ENCODE measurements at places on chromosomes 16 and 17.
A peak's percentile ranks its signal among the peaks of the same experiment; 100 is the strongest.

DNA sequence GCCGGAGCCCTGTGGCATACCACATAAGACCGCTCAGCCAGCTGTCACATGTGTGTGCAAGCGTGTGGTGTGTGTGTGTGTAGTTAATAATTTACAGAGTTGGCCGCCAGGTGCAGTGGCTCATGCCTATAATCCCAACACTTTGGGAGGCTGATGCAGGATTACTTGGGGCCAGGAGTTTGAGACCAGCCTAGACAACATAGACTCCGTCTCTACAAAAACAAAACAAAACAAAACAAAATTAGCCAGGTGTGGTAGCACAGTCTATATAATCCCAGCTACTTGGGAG lies 20.4 kb downstream of the SOCS1 start:
- no peak for DNase-seq

GRCh38 chr16:2036200-2036966 lies 9.7 kb downstream of the NHERF2 start:
- no peak for DNase-seq

DNA sequence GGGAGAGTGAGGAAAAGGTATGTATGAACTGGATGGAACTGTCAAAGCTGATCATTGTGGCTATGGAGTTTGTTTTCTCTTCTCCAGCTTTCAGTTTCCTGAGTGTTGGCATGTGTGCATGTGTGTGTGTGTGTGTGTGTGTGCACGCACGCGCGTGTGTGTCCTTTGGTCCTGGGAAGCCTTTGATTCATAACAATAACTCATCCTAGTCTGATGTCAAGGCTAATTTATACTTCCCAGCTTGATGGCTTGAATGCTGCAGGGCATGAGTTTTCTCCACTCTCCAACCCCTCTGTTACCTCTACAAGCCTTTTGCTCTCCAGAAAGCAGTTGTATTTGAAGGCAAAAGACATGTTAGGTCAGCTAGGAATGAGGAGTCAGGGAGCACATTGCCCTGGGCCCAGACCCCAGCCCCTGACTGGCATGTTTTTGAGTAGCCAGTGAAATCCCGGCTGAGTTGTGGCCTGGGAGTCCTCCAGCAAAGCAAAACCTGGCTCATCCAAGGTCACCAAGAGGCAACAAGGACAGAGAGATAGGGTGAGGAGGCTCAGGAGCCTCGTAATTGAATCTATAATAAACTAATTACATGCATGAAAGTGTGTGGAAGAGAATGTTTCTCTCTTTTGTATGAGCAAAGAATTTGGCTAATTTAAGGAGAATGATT lies 8.9 kb upstream of the CDC42EP4 start:
- DNase-seq, result no peak

GRCh38 chr17:37220607-37220953 lies 155.2 kb upstream of the C17orf78 start:
- peak; percentile 77 for DNase-seq

GRCh38 chr16:13992322-13992721 lies 72.4 kb downstream of the ERCC4 start:
- no peak for DNase-seq

DNA sequence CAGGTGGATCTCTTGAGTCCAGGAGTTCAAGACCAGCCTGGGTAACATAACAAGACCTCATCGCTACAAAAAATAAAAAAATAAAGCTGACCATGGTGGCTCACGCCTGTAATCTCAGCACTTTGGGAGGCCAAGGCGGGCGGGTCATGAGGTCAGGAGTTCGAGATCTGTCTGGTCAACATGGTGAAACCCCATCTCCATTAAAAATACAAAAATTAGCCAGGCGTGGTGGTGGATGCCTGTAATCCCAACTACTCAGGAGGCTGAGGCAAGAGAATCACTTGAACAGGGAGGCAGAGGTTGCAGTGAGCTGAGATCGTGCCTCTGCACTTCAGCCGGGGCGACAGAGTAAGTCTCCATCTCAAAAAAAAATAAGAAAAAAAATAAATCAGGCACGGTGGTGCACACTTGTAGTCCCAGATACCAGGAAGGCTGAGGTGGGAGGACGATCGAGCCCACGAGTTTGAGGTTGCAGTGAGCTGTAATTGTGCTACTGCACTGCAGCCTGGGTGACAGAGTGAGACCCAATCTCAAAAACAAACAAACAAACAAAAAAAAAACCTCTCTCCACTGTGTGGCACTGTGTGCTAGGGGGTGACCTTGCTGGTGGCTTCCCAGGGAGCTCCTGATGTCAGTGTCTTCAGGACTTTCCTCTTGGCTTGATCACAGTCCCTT lies 19.8 kb upstream of the MAPK3 start:
- no peak for DNase-seq

DNA sequence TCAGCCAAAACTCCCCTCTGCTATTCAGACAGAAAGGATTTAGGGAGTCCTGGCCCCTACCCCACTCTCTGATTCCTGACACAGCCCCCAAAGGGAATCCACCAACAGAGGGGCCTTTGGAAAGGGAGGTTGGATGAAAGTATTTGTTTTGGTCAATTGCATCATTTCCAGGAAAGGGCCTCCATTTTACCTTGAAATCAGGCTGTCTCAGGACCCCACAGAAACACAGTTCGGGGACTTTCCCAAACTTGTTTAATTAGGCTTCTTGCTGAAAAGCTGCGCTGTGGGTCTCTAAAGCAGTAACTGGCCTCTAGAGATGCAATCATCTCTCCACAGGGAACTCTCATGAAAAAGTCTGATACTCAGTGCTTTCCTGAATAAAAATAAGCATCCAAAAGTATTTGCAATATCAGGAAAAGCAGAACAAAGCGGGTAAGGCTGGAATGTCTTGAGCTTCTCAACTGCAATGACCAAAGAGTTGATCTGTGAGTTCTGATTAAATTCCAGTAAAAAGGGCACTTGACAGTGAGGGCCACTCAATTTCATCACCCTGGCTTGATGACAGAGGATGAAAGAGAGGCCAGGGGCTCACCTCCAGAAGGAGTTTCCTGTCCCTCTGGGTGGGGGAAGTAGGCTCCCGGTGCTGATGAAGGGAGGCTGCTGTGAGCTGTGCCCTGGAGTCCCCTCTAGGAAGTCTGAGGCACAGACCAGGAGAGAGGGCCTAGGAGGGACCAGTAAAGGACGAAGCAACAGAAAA lies 36.3 kb downstream of the LYRM9 start:
- DNase-seq, result no peak

DNA sequence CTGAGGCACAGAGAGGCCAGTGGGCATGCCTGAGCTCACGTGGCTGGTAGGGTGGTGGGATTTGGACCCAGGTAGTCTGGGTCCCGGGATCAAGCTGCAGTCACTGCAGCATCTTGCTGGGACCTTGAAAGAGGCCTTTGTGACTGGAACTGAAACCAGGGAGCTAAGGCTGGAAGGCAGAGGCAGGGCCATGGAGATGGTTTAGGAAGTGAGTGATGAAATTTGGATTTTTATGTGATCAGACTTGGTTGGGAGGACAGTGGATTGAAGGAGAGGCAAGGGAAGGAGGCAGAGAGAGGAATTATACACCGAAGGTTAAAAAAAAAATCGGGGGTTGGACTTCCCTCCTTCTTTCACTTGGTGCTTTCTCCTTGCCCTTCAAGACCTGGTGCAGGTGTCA lies 255.4 kb upstream of the CACNG5 start:
- no peak for DNase-seq

- no peak for DNase-seq
These were observed 10.0 kb upstream of the CFDP1 start for GRCh38 chr16:75443298-75443697.

- DNase-seq, result peak; percentile 48
These were observed 24.0 kb upstream of the CACNG1 start for GRCh38 chr17:67020293-67020766.

DNA sequence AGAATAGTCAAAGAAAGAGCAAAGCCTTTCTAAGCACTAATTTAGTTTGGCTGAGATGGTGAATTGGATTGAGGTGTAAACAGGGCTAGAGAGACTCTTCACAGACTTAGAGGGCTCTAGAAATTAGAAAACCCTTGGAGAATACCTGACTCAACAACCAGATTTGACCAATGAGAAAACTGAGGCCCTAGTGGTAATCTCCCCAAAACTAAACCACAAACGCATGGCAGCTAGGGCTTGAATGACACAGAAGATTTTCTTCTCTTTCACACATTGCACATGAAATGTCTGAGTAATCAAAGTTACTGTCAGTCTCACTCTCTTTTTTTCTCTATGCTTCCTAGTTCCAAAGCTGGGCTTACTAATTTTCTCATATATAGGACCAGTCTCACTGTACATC lies 314.5 kb upstream of the KCNJ16 start:
- no peak for DNase-seq

GRCh38 chr17:21296097-21297025 lies 11.8 kb downstream of the MAP2K3 start:
- DNase-seq, result no peak

- no peak for DNase-seq
These were observed 261.8 kb upstream of the PSMD7 start for GRCh38 chr16:74034862-74035261.

- DNase-seq, result no peak
These were observed 3.0 kb downstream of the ICAM2 start for GRCh38 chr17:64017381-64017980.

GRCh38 chr16:17346621-17347569 lies 123.9 kb downstream of the XYLT1 start:
- DNase-seq, result no peak

- DNase-seq, result peak; percentile 42
These were observed 926 bp downstream of the MYH10 start for GRCh38 chr17:8629371-8630226.

DNA sequence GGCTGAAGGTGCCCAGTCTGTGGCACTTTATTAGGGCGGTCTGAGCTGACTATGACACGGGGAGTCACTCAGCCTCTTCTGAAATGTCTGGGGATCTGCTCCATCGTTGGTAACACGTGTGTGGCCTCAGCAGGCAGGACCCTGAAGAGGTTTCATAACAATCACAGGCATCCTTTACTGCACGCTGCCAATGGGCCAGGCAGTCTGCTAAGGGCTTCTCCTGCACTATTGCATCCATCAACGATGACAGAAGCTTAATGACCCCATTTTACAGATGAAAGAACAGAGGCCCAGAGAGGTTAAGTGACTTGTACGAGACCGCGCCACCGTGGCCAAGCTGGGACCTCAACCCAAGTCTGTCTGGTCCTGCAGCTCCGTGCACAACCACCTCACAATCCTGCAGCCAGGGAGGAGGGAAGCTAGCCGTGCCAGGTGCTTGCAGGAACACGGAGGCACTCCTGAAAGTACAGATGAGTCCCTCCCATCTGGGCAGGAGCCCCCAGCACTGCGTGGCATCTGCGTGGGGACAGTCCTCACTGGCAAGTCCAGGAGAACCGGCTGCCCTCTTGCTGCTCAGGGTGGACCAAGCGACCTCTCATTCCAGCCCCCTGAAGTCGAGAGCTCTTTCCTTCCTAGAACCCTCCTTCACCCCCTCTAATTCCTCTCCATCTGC lies 40.0 kb downstream of the RPH3AL start:
- no peak for DNase-seq

DNA sequence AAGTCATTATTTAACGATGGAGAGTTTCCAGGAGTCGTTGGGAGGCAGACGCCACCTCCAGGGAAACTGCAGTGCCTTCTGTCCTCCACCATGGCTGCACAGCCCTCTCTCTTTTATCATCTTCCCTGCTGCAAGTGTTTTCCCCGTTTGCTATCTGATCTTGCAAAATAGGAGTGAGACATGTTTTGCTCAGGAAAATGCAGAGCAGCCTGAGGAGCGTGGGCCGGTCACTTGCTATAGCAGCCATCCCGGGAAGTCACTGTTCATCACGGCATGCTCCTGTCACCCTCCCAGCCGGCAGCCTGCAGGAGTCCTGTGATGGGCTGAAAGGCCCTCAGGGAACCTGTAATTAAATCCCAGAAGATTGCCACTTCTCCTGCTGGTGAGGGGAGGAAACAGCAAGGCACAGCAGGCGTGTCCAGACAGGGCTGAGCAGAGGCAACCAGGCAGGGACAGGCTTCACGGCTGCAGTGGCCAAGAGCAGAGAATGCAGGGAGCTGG lies 143.1 kb downstream of the GSG1L start:
- no peak for DNase-seq

- peak; percentile 38 for DNase-seq
These were observed at the start of gene PLCG2 for GRCh38 chr16:81778861-81779535. PLCG2 (plus strand) TSS chr16:81779291; CDS start chr16:81785990, 6,699 bp downstream.

- no peak for DNase-seq
These were observed 27.1 kb downstream of the CDH13 start for GRCh38 chr16:82653550-82654511.

- no peak for DNase-seq
These were observed 20.0 kb downstream of the GLG1 start for GRCh38 chr16:74586948-74587347.

- no peak for DNase-seq
These were observed 30.5 kb downstream of the SNTB2 start for GRCh38 chr16:69217433-69217832.

DNA sequence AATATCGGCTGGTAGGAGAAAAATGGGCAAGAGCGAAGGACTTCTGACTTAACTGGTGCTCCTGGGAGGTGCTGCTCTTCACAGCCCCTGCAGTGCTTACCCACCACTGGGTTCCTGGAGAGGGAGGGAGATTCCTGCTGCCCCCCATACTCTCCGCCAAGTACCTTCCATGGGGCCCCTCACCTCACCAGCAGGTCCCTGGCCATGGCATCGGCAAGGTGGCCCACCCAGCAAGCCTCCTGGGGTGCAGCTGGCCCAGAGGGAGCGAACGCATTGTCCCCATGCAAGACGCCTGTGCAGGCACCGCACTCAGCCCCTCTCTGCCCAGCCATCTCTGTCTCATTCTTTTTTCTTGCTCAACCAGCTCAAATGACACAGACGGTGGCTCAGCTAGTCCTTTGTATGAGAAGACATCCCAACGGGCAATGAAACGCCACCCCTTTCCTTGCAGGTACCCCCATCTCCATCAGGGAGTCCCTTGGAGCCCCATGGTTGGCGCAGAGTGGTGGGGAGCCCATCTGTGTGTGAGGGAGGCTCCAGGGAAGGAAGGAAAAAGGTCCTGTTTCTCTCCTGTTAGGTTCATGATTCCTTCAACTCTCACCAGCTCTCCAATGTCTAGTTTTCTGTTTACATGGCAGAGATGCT lies 9.6 kb upstream of the ALDH3A1 start:
- no peak for DNase-seq

GRCh38 chr17:28726627-28727491 lies 826 bp upstream of the TLCD1 start:
- peak; percentile 93 for DNase-seq

DNA sequence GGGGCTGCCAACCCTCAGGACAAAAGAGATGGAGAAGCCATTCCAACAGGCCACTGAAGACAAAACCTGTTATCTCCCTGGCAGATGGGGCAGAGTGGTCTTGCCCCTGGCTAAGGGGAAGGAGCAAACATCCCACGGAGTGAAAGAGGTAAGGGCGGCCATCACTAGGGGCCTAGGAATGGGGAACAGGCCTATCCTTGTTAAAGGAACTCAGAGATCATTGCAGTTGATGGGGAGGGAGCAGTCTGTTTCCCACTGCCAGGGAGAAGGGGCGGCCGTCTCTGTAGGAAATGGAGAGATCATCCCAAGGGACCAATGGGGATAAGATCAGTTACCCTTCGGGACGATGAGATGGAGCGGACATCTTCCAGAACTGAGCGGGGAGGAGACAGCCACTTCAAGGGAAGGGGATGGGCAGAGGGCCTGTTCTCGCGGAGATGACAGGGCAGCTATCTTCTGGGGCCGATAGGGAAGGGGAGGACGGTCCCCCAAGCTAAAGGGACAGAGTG lies 581 bp upstream of the TMEM208 start:
- no peak for DNase-seq

All from head of caudate nucleus (tissue), 42 donors.